T-helper 1 cell treated with Interleukin-12 subunit alpha and Interleukin-12 subunit beta and Interleukin-4 antibody, amounts not matched to agents 30 ng/mL and 1 ng/mL, for 36 hours (primary cell): ENCODE measurements at places on chromosomes 11 and 22. TPM values are rescaled to one million over a fixed set of nuclear protein-coding genes. Genes with fewer than 3 reads are reported as not detected.

GRK3 gene
- 36.0 and 37.5 TPM in 2 replicates for total RNA-seq

KMT2A gene
- 148 and 158 TPM in 2 replicates for total RNA-seq

BTBD18 gene
- not detected in 2 replicates for total RNA-seq

L3MBTL2 gene
- 41.4 and 47.6 TPM in 2 replicates for total RNA-seq

STIP1 gene
- total RNA-seq, result 253 and 255 TPM in 2 replicates

DEUP1 gene
- total RNA-seq, result not detected in 2 replicates

MAPK11 gene
- total RNA-seq, result 29.0 and 33.2 TPM in 2 replicates

SCGB1A1 gene
- total RNA-seq, result not detected in 2 replicates

VWA5A gene
- total RNA-seq, result 9.5 and 11.0 TPM in 2 replicates

BATF2 gene
- 0.10 TPM in 1 of 2 replicates, not detected in the other for total RNA-seq
